Activated T-cell treated with anti-CD3 and anti-CD28 coated beads for 48 hours (primary cell): ENCODE measurements at places on chromosomes 5 and 9.

GRCh38 chr5:138870611-138871010, 4.5 kb downstream of the LRRTM2 start:
- DNase-seq: no peak

DNA sequence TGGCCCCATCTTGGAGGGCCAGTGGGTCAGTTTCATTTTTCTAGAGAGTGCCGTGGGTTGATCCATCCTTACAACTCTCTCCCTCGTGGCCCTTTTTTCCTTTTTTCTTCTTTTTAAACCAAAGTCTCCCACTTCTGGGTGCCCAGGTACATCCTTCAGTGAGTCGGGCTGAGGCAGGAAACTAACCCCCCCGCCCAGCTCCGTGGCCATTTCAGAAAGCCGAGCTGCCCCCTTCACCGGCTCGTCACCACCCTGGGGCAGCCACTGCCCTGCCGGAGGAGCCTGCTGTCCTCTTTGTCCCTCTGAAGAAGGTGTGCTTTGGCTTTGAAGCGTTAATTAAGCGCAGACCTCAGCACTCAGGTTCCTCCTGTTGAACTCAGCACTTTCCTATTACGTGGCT, 5.2 kb downstream of the CFAP77 start:
- DNase-seq: no peak

- DNase-seq: no peak
Observed at GRCh38 chr9:90821697-90822096, 20.1 kb downstream of the SYK start.

DNA sequence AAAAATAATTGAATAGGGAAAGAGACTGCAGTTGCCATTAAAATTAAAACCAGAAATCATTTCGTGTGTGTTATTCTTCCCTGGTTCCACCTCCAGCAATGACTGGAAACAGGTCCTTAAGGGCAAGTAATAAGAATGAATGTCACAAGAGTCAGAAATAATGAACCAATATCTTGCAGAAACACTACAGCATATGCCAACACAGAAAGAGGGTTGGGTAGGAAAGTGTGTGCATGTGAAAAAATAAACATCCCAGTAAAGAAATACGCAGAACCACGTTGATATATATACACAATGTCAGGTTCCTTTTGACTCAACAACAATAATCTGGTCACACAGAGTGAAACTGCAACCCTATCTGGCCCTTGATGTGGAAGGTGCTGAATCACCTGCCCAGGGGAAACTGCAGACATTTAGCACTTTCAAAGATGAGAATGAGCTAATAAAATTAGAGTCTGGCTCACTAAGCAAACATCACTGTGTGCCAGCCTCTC, 15.0 kb downstream of the HMHB1 start:
- peak; percentile 12 for DNase-seq

DNA sequence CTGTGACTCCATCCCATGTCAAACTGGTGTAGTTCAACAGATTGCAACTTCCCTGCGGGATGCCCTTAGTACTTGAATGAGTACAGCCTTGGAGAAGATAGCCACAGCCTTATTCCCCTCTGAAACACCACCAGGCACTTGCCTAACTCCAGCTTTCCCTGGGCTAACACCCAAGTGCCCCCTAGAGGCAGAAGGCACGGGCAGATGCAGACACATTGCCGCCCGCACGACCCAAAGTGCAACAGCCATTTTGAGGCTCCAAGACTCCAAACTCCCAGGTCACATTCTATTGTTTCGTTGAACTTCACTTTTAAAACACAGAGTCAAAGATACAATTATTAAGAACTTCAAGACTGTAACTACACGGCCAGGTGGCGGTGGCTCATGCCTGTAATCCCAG, 163.6 kb upstream of the CDH6 start:
- DNase-seq: no peak

- no peak for DNase-seq
Observed at GRCh38 chr5:96487859-96488258, 54.8 kb upstream of the PCSK1 start.

DNA sequence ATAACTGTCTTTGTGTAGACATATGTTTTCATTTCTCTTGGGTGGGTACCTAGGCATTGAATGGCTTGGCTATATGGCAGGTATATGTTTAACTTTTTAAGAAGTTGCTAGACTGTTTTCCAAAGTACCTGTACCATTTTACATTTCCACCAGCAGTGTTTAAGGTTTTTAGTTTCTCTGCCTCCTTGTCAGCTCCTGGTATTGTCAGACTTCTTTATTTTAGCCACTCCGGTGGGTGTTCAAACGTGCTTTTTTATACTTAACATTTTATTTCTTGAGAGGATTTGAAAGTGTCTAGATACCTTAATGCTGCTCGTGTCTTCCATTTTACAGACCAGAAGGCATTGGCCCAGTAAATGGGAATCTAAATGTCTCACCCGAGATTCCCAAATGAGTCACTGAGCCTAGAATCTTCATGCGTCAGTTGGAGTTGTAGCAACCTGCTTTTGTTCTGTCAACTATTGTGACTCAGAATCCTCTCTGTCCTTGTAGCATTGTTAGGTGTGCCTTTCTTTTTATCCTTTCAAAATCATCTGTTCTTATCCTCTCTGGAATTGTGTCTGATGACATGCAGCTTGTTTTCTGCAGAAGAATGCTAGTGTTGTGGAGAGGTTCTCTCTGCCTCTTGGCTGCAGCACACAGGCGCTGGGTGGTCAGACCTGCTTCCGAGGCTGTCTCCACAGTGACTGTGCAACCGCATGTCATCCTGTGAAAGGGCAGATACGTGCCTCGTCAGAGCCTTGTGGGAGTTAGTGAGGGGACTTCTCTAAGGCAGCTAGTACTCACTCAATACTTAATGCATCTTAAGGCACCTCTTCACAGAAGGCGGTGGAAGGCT, 291.8 kb downstream of the AOPEP start:
- no peak for DNase-seq

GRCh38 chr5:32538031-32538547, 47.3 kb upstream of the SUB1 start:
- DNase-seq: no peak

DNA sequence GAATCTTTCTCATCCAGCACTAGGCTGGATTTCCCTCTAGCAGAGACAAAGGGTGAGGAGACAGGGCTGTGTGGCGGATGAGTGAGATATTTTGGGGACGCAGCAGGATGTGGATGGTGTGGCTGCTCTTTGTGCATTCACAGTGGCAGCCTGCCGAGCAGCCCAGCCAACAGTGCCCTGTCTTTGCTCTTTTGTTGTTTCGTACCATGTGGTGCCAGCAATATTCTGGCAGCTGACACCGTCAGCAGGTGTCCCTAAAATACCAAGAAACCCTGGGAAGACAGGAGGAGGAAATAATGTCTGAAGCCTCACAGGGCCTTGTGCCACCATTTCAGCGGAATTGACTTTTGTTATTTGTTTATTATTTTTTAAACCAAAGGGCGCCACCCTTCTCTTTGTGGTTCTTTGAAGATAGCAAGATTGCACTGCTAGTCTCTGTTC, 141.4 kb downstream of the CCDC192 start:
- DNase-seq: no peak
